Esophagus mucosa (tissue), 1 donor: ENCODE measurements at places on chromosomes 1 and 21. TPM values are rescaled to one million over a fixed set of nuclear protein-coding genes. Genes with fewer than 3 reads are reported as not detected.

KRTAP15-1 gene
- total RNA-seq = not detected

SAMD11 gene
- total RNA-seq = 0.52 TPM

GJA8 gene
- total RNA-seq = not detected

SNIP1 gene
- 8.7 TPM for total RNA-seq

TPTE gene
- total RNA-seq = not detected

BSDC1 gene
- total RNA-seq = 39.5 TPM

TSPAN2 gene
- total RNA-seq = 0.68 TPM

IFNLR1 gene
- total RNA-seq = 4.0 TPM

C1orf185 gene
- not detected for total RNA-seq

SYT6 gene
- not detected for total RNA-seq

CHRM3 gene
- 0.68 TPM for total RNA-seq

PRR9 gene
- not detected for total RNA-seq

C1orf87 gene
- total RNA-seq = not detected

CAPN9 gene
- not detected for total RNA-seq

IVL gene
- 145 TPM for total RNA-seq

HSD3B2 gene
- 0.32 TPM for total RNA-seq

OPTC gene
- not detected for total RNA-seq

SIM2 gene
- total RNA-seq = 18.3 TPM

JTB gene
- total RNA-seq = 73.2 TPM

F5 gene
- 0.20 TPM for total RNA-seq

FCRL5 gene
- 0.72 TPM for total RNA-seq

PLA2G2D gene
- total RNA-seq = 0.20 TPM

GNAT2 gene
- total RNA-seq = not detected

C8A gene
- not detected for total RNA-seq

AQP10 gene
- not detected for total RNA-seq

NPHS2 gene
- not detected for total RNA-seq

GCSAML gene
- total RNA-seq = not detected

ZNF691 gene
- 3.9 TPM for total RNA-seq

NGF gene
- 0.52 TPM for total RNA-seq

MANEAL gene
- total RNA-seq = 3.1 TPM

SERTAD4 gene
- 8.7 TPM for total RNA-seq

DYNLT4 gene
- total RNA-seq = not detected

SPRR2E gene
- total RNA-seq = 1,779 TPM

KLHDC9 gene
- 4.5 TPM for total RNA-seq

IGFN1 gene
- total RNA-seq = 0.12 TPM

FALEC gene
- 1.6 TPM for total RNA-seq

TSSK3 gene
- total RNA-seq = 0.52 TPM

GPR37L1 gene
- 0.12 TPM for total RNA-seq

KRTAP19-3 gene
- total RNA-seq = not detected

OXCT2 gene
- total RNA-seq = 0.20 TPM

SLC1A7 gene
- total RNA-seq = not detected

PINK1 gene
- 36.8 TPM for total RNA-seq

ITPKB gene
- 10.9 TPM for total RNA-seq

ADGRL2 gene
- total RNA-seq = 40.5 TPM

BEND5 gene
- total RNA-seq = 0.24 TPM

OR2W3 gene
- not detected for total RNA-seq

IL12RB2 gene
- 1.3 TPM for total RNA-seq
